ENCODE measurements at places on chromosomes 2 and 18.

GRCh38 chr18:41034413-41034812 is 920.6 kb upstream of the PIK3C3 start:
- DNase-seq: no peak

DNA sequence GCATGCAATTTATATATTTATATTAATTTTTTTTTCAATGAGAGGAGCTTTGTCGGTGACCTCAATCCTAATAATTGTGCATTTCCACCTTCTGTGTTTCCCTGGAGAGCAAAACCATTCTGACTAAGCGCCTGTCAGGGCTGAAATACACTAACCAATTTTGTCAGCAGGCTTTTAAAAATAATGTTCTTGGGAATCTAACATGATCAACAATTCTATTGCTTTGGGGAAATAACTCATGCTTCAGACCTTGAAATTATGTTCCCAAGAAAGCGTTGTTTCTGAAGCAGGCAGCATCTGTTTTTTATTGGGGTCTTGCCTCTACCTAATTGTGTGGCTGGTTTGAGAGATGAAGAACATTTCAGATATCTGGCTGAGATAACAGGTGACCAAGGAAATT is 129.1 kb upstream of the ALKAL2 start:
- no peak for DNase-seq

DNA sequence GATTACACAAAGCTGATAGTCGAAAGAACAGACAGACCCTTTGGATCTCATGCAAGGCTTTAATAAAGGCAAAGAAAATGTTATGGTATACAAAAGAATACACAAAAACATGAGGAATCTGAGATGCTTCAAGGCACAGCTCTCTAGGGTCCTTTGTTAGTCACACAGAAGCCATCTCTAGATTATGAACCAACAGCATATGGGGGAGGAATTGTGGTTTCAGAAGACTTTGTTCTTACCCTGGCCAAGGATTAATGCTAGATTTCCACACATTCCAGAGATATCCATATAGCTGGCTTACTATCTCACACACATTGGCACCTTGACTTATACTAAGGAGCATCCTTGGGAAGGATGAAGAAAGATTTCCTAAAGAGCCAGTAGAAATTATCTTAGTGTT is 206.1 kb downstream of the GULP1 start:
- no peak for DNase-seq

GRCh38 chr2:7007846-7008741 is 90.9 kb downstream of the RNF144A start:
- DNase-seq: no peak

DNA sequence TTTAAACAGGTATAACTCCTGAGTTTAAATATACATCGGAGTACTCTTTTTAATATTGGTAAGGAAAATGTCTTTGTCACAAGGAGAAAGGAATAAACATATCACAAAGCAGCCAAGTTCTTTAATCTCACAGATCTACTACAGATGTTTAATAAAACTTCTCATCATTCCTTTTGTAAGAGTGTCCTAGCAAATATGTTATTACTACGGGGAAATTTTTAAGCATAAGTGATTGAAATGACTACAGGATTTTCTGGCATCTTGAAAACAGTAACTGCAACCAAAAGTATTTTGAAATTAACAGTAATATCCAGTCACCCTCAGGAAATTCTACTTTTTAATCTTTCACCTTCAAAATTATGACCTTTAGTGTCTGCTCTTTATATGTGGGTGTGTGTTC is 403.1 kb downstream of the IRS1 start:
- DNase-seq: no peak

GRCh38 chr2:159091976-159092375 is 123.5 kb downstream of the TANC1 start:
- DNase-seq: no peak

DNA sequence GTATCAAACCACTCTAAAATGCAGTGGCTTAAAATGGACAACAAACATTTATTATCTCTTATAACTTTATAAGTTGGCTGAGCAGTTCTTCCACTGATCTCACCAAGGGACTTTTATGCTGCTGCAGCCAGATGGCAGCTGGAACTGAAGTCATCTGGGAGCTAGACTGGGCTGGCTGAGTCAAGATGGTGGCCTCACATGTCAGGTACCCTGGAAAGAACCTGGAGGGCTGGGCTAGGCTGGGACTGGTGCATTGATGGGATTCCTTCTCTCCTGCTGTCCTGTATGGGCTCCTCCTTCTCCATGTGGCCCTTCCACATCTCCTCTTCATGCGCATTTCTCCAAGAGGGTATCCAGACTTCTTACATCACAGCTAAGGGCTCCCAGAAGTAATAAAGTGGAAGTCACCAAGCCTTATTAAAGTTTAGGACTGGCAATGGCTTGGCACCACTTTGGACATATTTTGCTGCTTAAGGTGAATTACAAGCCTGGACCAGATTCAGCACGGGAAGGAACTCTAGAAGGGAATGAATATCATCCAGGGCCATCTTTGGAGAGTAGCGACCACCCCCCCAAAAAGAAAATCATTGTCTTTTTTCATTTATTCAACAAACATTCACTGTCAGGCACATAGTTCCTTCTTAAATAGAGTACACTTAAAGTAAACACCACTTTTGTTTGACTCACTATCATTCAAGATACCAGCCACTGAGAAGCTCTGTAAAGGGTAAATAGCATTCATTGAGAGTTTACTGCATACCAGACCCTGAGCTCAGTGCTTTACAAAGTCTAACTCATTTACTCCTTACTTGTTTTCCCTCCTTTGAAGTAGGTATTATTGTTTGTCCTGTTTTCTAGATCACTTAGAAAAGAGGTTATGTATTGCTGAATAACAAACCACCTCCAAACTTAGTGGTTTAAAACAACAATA is 138.0 kb downstream of the ZFP36L2 start:
- DNase-seq: no peak

DNA sequence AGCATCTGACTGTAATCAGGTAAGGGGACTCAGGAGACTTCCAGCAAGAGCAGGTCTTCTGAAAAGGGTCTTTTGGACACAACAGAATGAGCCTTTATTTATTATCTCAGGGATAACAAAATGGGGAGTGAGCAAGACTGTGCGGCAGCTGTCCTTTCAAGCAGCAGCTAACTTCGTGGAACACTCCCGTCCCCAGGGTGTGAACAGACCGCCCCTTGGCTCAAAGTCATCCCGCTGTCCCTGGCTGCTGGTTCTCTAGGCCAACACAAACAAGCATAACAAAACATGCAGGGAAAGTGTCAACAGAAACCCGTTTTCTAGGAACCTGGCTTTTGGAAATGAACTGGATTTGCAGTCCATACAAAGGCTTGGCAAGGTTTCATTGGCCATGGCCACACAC is 787.9 kb upstream of the FANCL start:
- DNase-seq: no peak

Data from T-helper 22 cell (primary cell).